ENCODE measurements at places on chromosomes 2 and 18. TPM values are rescaled to one million over a fixed set of nuclear protein-coding genes. Genes with fewer than 3 reads are reported as not detected.

Gene GPR55
- total RNA-seq, result not detected

- H3K4me1 ChIP-seq, result no peaks in the 10 kb centered on the region
- no peaks in the 10 kb centered on the region for H3K27me3 ChIP-seq
- no peak overlapping the region for H3K27ac ChIP-seq
- H3K36me3 ChIP-seq, result no peaks in the 10 kb centered on the region
- no peak for DNase-seq
These were observed 427.5 kb downstream of the LRATD1 start for GRCh38 chr2:15059870-15060512.

GRCh38 chr2:188675391-188676009, 298.7 kb upstream of the COL3A1 start:
- no peak for DNase-seq
- H3K27ac ChIP-seq, result peak overlapping the region; percentile 88
- no peaks in the 10 kb centered on the region for H3K36me3 ChIP-seq
- H3K4me1 ChIP-seq, result peaks cover 29% of the 10 kb centered on the region

- H3K27ac ChIP-seq, result no peak overlapping the region
- no peaks in the 10 kb centered on the region for H3K27me3 ChIP-seq
- no peak overlapping the region for H3K4me3 ChIP-seq
These were observed 47.6 kb upstream of the CELF4 start for GRCh38 chr18:37613253-37613565.

GRCh38 chr2:191719938-191720337, 42.0 kb downstream of the NABP1 start:
- no peaks in the 10 kb centered on the region for H3K36me3 ChIP-seq
- H3K27ac ChIP-seq, result no peak overlapping the region
- no peaks in the 10 kb centered on the region for H3K27me3 ChIP-seq
- no peak overlapping the region for H3K4me3 ChIP-seq
- no peak for DNase-seq
- peaks cover 5% of the 10 kb centered on the region for H3K4me1 ChIP-seq

DNA sequence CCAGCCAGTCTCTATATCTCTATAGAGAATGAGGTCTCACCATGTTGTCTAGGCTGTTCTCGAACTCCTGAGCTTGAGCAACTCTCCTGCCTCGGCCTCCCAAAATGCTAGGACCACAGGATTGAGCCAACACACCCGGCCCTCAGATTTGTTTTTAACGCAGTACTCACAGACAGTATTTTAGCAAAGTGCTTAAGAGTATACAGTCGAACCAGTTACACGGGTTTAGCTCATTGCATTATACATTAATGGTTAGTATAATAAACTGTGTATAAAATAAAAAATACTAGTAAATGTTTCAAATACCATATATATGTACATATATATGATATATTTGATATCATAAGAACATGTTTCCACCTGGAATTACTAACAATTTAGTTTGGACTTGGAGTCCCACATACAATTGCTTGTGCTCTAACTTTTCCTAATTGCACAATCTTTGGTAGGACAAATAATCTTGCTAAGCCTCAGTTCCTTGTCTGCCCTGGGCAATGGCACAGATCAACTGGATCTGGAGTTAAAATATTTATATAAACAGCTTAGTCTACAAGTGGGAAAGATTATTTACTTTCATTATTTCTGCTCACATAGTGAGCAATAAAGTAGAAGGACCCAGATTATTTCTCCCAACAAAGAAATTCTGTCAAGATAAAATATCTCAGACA, 508.9 kb upstream of the LRATD1 start:
- H3K4me1 ChIP-seq, result no peaks in the 10 kb centered on the region
- no peaks in the 10 kb centered on the region for H3K27me3 ChIP-seq
- no peak overlapping the region for H3K4me3 ChIP-seq
- H3K36me3 ChIP-seq, result no peaks in the 10 kb centered on the region

DNA sequence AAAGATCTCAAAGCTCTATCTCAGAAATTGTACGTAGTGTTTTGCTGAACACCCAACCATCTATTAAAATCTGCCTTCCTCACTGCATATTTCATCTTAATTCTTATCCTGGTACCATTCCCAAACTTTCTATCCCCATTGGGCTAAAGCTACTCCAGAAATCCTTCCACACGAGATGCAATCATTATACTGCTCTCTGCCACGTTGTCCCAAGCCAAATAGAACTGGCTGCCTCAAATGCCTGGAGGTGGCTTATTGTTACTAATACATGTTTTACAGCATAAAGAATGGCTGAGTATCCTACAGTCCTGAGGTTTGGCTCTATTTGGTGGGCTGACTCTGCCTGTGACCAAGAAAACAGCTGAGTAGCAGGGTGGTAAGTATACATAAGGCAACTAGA, 306.0 kb upstream of the ACVR2A start:
- no peak overlapping the region for H3K27ac ChIP-seq
- no peak overlapping the region for H3K4me3 ChIP-seq
- no peak for DNase-seq
- H3K36me3 ChIP-seq, result no peaks in the 10 kb centered on the region
- H3K4me1 ChIP-seq, result no peaks in the 10 kb centered on the region

All from SJCRH30 (cell line).